ENCODE measurements at places on chromosomes 1 and 21.

GRCh38 chr1:40155135-40155534 is 6.1 kb upstream of the RLF start:
- DNase-seq = no peak

GRCh38 chr1:15153184-15153841 is at the start of gene TMEM51:
Gene TMEM51 (plus strand): TSS chr1:15153747. CDS start chr1:15215088, 61,341 bp downstream.
- DNase-seq = no peak

GRCh38 chr1:15354580-15354965 is 55.1 kb upstream of the EFHD2 start:
- DNase-seq = no peak

DNA sequence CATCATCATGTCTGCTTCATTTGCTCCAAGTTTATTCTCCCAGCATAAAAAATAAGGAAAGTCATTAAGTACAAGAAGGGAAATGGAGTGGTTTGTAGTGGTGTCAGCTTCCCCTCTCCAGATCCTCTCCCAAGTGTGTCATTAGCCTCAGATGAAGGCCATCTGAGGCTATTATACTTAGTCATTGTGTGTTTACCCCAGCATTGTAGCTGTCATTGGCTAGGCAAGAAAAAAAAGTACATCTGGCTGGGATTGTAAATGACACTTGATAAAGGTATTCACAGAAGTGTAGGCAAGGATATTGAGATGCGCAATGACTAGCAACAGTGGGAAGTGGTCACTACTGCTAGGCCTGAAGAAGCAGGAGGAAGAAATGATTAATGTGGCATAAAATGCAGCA is 316.9 kb upstream of the SGIP1 start:
- DNase-seq = no peak

DNA sequence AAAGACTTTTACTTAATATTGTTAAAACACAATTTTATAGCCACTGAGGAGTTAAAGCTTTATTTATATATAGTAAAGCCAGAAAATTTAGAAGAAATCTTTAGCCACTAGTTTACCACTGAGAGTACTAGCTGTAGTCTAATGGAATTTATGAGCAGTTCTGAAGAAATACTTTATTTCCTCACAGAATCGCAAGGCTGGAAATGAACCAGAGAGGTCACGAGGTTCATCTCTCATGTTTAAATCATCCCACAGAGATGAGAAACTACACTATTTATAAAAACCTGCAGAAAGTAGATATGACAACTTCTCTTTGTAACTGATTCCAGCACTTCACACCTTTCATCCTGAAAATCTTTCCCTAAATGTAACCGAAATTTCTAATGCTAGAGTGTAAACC is 26.0 kb downstream of the ADGRL4 start:
- DNase-seq = no peak

GRCh38 chr1:190416239-190416638 is 61.4 kb downstream of the BRINP3 start:
- no peak for DNase-seq

- DNase-seq = peak; percentile 51
Observed at GRCh38 chr1:46179138-46180081, 3.1 kb upstream of the P3R3URF start.

DNA sequence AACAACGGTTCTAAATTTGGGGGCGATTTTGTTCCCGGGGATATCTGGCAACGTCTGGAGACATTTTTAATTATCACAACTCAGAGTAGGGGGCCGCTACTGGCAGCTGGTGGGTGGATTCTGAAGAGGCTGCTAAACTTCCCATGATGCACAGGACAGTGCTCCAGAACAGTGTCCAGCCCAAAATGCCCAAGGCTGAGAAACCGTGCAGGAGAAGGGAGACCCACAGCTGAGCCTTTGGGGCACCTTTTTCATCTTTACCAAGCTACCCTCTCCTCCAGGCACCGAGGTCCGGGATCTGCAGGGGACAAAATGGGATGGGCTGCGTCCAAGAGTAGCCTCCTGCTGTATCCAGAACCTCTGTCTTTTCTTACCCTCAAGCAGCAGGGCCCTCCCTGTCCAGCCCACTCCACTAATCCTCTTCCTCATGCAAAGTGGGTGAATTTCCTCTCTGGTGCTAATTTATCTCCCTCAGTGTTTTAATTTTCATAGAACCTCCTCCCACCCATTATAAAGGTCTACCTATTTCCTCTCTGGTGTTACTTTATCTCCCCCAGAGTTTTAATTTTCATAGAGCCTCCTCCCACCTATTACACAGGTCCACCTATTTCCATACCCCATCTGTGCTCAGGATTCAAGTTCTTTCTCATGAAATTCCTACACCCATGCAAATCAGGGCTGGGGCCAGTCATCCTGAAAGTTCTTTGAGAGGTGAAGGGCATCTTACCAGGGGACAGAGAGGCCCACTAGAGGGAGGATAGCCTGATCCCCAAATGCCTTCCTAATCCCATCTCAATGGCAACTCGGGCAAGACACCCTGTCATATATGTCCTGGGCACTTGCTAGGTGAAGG is 42.7 kb downstream of the CSMD2 start:
- DNase-seq = no peak

DNA sequence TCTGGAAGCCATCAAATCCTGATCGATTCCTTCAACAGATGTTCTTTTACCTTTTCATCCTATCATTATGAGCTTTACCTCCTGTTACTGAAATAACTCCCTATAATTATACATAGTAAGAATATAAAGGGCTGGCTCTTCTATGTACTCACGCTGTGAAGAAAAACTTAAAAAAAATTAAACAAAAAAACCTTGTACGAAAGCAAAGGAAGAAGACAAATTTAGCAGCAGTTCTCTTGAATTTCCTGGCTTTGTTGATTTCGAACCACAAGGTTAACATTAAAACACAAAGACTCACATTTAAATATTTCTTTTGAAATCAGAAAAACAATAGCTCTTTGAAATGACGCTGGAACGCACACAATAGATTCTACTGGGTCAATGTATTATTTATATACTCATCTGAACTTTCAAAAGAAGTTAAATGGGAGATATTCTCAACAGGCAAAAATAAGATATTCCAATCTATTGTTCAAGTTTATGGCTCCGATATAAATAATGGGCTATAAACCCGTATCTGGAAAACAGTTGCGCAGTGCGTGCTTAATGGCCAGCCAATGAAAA is 13.6 kb upstream of the SPEN start:
- no peak for DNase-seq

DNA sequence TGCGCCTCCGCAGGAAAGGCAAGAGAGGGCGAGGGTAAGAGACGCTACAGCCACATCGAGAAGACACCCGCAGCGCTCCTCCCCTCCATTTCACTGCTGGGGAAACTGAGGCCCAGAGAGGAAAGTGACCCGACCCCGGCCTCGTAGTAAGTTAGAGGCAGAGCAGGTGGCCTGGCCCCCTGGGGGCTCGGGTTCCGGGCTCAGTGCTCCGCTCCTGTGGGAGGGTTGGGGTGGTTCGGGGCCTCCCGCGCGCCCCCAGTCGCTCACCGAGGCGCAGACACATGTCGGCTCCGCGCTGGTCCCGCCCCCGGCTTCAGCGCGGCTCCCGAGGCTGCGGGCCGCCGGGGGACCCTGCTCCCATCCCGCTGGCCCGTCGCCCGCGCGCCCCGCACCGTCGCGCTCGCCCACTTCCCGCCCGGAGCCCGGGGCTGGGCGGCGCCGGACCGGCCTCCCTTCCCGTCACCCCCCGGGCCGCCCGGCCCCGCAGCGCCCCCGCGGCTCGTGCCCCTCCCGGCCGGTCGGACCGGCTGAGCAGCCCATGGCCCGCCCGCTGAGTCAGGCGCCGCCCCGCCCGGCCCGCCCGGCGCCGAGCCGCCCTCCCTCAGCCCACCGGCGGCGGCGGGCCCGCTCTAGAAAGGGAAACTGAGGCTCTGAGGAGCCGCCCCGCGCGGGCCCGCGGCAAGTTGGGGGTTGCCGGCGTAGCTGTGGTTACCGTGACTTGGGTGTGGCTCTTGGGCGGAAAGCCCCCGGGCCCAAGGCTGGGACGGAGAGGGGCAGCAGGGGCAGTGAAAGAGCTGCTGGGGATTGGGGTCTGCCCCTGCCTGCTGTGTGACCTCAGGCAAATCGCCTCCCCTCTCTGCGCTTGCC is at the start of gene TMEM54:
TMEM54 (minus strand) TSS at position 434 of the 867 bp plus-strand sequence; CDS start at position 283, 151 bp downstream.
- DNase-seq = no peak

- DNase-seq = no peak
Observed at GRCh38 chr1:15508700-15509487, 15.1 kb downstream of the CASP9 start.

DNA sequence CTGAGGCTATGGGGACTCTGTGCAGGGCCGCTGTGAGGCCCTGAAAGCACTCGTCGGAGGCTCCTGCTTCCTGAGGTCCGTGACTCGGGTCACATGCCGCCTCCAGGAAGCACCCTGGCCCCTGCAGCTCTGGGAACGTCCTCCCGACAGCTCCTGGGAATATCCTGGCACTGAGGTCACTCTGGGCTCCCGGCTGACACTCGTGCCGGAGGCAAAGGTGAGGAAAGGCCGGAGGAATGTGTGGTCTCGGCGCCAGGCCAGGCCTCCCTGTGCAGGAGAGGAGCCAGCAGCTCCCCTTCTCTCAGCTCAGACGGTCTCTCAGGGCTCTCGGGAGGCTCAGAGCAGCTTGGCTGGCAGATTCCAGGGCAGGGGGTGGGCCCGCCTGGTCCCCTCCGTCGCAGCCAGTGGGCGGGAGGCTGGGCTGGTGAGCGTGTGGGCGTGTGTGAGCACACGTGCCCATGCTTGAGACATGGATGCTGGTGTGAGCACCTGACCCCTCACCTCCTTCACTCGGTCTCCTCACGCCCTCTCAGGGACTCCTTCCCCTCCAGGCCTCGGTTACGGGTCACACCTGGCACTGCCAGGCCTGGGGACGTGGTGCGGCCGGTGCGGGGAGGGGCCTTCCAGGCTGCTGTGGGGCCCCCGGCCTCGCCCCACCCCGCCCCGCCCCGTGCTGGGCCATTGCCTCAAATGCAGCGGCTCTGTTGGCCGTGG is 5.5 kb upstream of the RNF223 start:
- DNase-seq = no peak

- peak; percentile 80 for DNase-seq
Observed at GRCh38 chr21:15064576-15065391, at the start of gene NRIP1. Gene NRIP1 (minus strand): TSS chr21:15065000. CDS start chr21:14968192, 96,808 bp downstream.

DNA sequence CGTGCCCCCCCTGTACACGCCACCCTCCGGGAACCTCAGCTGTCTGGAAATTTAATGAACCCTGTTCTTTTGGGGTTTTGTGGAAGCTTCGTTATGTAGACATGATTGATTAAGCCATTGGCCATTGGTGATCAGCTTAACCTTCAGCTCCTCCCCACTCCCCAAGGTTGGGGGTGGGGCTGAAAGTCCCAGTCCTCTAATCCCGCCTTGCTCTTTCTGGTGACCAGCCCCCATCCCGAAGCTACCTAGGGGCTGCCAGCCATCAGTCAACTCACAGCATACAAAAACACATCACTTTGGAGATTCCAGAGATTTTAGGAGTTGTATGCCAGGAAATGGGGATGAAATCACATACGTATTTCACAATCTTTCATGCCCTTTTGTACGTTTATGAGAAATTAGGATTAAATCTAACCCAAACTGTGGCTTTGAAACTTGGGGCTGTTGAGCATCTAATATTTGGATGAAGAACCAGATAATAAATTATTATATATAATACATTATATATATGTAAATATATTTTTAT is 52.3 kb downstream of the BACE2 start:
- no peak for DNase-seq

DNA sequence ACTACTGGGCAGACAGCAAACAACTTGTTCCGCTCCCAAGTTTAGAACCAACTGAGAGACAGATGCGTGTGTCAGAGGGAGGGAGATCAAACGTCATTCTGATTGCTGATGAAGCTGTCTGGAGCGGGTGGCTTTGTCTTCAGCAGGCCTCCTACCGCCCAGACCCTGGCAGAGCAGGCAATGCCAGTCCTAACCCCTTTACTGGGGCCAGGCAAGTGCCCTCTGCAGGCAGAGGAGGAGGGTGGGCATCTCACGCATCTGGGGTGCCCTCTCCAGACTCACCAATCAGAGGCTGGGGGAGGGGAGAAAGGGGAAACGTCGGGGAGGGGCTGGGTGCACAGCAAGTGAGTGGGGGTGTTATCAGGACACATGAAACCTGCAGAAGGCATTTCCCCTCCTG is 126.6 kb downstream of the ACTL8 start:
- DNase-seq = no peak

- no peak for DNase-seq
Observed at GRCh38 chr1:71850936-71851335, 431.4 kb downstream of the NEGR1 start.

DNA sequence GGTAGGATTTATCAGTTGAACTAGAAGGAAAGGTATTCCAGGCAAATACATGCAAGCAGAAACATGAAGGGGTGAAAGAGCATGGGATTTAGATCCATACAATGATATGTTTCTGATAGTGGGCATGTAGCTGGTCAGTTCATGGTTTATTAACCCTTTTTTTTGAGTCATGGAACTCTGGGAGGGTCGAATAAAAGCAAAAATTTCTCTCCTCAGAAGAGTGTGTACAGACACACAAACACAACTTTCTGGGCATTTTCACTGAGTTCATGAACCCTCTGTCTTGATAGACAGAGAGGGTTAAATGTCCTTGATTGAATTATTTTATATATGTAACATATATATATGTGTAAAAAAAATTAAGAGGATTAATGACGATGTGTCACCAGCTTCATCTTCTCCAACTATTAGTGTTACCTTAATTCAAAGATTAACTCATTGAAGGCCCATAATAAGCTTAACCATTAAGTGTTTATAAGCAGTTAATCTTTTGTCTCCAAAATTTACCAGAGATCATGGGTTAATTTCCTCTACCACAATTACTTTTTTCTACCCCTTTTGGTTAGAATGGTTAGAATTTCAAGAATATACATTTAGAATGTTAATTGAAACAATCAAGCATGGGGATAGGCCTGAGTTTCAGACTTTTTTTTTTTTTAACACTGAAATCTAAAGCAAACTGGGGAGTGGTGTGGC is 4.6 kb downstream of the JUN start:
- DNase-seq = no peak

DNA sequence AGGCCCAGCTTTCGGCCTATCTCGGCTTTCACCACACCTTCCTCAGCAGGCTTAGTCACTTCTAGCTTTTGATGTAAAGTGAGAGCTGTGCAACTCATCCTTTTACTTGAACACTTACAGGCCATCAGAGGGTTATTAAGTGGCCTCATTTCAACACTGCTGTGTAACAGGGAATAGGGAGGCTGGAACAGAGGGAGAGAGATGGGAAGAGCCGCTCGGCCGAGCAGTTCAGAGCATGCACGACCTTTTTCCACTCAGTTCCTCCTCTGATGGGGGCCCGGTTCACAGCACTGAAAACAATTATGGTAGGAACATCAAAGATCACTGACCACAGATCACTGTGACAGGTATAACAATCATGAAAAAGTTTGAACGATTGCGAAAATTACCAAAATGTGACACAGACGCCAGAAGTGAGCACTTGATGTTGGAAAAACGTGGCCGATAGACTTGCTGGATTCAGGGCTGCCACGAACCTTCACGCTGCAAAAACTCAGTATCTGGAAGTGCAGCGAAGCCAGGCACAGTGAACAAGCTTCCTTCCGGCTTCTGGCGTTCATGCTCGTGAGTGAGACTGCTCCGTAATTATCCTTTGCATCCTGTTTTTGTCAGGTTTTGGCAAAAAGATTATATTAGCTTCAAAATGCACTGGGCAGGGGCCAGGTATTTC is 28.6 kb downstream of the AGPAT3 start:
- no peak for DNase-seq

GRCh38 chr1:106268070-106268469 is 788.4 kb upstream of the PRMT6 start:
- DNase-seq = no peak

- no peak for DNase-seq
Observed at GRCh38 chr1:77465139-77465538, 183.3 kb downstream of the AK5 start.

- no peak for DNase-seq
Observed at GRCh38 chr21:45836694-45837670, 144.6 kb upstream of the COL6A1 start.

Data from central memory CD4-positive, alpha-beta T cell (primary cell).